Lung microvascular endothelial cell (primary cell): ENCODE measurements at places on chromosomes 3 and 15. TPM values are rescaled to one million over a fixed set of nuclear protein-coding genes. Genes with fewer than 3 reads are reported as not detected.

SEMA3F gene
- 8.3 and 16.1 TPM in 2 replicates for total RNA-seq

C3orf20 gene
- total RNA-seq = under 0.01 TPM in 1 of 2 replicates, not detected in the other

ERC2 gene
- 1.5 and 2.2 TPM in 2 replicates for total RNA-seq

NRROS gene
- total RNA-seq = 4.8 and 5.7 TPM in 2 replicates

ECE2 gene
- total RNA-seq = not detected in 2 replicates

COL6A5 gene
- not detected in 2 replicates for total RNA-seq
